Pulmonary artery endothelial cell (primary cell): ENCODE measurements at places on chromosomes 7 and 10. TPM values are rescaled to one million over a fixed set of nuclear protein-coding genes. Genes with fewer than 3 reads are reported as not detected.

GRCh38 chr10:18619016-18619415 lies 32.4 kb downstream of the NSUN6 start:
- DNase-seq, result no peak

The TSPAN12 gene
- total RNA-seq, result 33.3 and 34.0 TPM in 2 replicates

DNA sequence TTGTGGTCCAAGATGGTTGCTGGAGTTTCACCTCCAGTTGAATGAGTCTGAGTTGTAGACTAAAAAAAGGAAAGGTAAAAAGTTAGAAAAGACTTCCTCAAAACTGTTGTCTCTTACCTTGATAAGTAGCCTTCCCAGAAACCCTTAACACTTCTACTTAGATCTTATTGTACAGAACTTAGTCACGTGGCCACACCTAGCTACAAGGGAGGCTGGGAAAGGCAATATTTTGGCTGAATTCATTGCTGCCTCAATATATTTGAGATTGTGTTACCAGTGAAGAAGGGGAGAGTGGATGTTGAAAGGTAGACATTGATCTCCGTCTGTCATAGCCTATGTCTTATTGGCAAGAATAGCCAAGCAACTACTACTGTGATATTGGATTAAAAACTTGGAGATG lies 35.5 kb upstream of the VDAC2 start:
- DNase-seq, result no peak

DNA sequence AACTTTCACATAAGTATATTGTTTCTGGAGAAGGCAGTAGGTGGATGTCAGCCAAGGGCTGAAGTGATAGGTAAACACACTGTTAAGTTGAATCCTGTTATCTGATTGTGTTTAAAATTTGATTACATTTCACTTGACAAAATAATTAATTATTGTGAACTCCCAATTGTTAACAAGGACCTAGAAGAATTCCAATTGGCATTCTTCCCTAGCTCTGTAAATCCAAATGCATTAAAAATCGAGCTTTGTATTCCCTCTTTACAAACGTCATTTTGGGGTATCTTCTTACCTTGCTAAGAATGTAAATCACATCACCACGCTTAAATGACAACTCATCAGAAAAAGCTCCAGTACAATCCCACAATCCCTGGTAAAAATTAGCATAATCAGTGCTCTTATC lies 179.9 kb downstream of the SKAP2 start:
- DNase-seq, result no peak

- DNase-seq, result no peak
Observed at GRCh38 chr7:139706837-139707236, 71.0 kb downstream of the HIPK2 start.

GRCh38 chr7:98280791-98281756 lies at the start of gene BRI3:
Gene BRI3, plus strand, starts transcription at chr7:98281686. Its CDS starts 110 bp downstream, at chr7:98281796.
- DNase-seq, result peak; percentile 60

The ADAM8 gene
- total RNA-seq, result 0.33 and 0.46 TPM in 2 replicates

- no peak for DNase-seq
Observed at GRCh38 chr10:79026806-79027146, 42.0 kb upstream of the ZMIZ1 start.
